Tongue (tissue), 3 donors: ENCODE measurements at places on chromosomes 2 and 18. TPM values are rescaled to one million over a fixed set of nuclear protein-coding genes. Genes with fewer than 3 reads are reported as not detected.

- DNase-seq, result peak; percentile 6
Observed at GRCh38 chr2:48313036-48313877, 216.7 kb upstream of the STON1 start.

DNA sequence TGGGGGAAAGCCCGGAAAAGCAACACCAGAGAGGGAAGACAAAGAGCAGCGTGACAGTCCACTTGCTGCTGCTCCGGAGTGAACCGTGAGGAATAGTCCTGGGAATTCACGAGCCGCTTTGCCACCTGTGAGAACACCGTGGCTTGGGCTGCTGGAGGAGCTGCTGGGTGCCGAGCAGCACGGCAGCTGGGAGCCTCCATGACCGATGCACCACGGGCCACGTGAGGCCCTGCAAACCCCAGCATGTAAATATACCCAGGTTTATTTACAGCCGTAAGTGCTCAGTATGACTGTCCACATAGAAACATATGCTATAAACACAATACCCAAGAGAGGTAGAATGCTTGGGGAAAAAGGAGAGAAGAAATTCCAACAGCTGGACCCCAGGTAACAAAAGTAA, 65.1 kb downstream of the SMIM21 start:
- DNase-seq, result no peak

DNA sequence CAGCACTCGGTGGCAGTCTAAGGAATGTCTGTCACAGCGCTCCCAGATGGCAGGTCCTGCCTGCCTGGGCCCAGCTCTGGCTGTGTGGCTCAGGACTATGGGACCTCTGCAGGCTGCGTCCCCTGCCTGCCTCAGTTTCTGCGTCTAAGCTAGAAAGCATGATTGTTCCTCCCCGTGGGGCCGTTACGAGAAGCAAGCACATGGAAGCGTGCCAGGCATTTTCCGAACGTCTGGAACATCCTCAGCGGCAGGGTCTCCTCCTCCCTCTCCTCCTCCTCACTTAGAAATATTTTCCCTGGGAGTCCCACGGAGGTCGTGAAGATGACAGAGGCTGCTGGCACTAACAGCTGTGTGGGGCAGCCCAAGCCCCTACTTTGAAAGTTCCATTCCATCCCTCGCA, 43.3 kb downstream of the LRRFIP1 start:
- peak; percentile 77 for DNase-seq

The ST8SIA3 gene
- 0.10 TPM for total RNA-seq

The MTLN gene
- total RNA-seq, result 86.9 TPM

The WDR75 gene
- total RNA-seq, result 52.5 TPM
